ENCODE measurements at places on chromosomes 2 and 18. TPM values are rescaled to one million over a fixed set of nuclear protein-coding genes. Genes with fewer than 3 reads are reported as not detected.

The MC2R gene
- not detected for total RNA-seq

The ATP6V1C2 gene
- not detected for total RNA-seq

The COLEC11 gene
- total RNA-seq, result not detected

The CXCR4 gene
- 52.4 TPM for total RNA-seq

The UGT1A7 gene
- total RNA-seq, result not detected

The IL1RL1 gene
- total RNA-seq, result 44.0 TPM

The AMER3 gene
- not detected for total RNA-seq

The IL37 gene
- total RNA-seq, result not detected

The HRH4 gene
- not detected for total RNA-seq

The DSG4 gene
- total RNA-seq, result not detected

The MARCO gene
- total RNA-seq, result not detected

The USP34 gene
- 96.9 TPM for total RNA-seq

The DSG2 gene
- total RNA-seq, result not detected

The CXCR1 gene
- not detected for total RNA-seq

The STON1 gene
- 12.0 TPM for total RNA-seq

The TUBB8B gene
- total RNA-seq, result 1.1 TPM

The RFTN2 gene
- total RNA-seq, result 9.9 TPM

The GORASP2 gene
- total RNA-seq, result 104 TPM

The MEP1B gene
- total RNA-seq, result not detected
